ENCODE measurements at places on chromosomes 3 and 15. TPM values are rescaled to one million over a fixed set of nuclear protein-coding genes. Genes with fewer than 3 reads are reported as not detected.

ZBTB20 gene
- 3.9 TPM for total RNA-seq

ISLR2 gene
- total RNA-seq: not detected

FETUB gene
- not detected for total RNA-seq

PAQR5 gene
- total RNA-seq: 0.53 TPM

CSPG4 gene
- total RNA-seq: 6.3 TPM

PLCL2 gene
- total RNA-seq: 1.4 TPM

BCHE gene
- total RNA-seq: 0.51 TPM

AGBL1 gene
- not detected for total RNA-seq

RETNLB gene
- not detected for total RNA-seq

CYP11A1 gene
- not detected for total RNA-seq

NAALADL2 gene
- total RNA-seq: 1.1 TPM

CMTM6 gene
- 95.8 TPM for total RNA-seq
